ENCODE measurements at places on chromosomes 1 and 21.

DNA sequence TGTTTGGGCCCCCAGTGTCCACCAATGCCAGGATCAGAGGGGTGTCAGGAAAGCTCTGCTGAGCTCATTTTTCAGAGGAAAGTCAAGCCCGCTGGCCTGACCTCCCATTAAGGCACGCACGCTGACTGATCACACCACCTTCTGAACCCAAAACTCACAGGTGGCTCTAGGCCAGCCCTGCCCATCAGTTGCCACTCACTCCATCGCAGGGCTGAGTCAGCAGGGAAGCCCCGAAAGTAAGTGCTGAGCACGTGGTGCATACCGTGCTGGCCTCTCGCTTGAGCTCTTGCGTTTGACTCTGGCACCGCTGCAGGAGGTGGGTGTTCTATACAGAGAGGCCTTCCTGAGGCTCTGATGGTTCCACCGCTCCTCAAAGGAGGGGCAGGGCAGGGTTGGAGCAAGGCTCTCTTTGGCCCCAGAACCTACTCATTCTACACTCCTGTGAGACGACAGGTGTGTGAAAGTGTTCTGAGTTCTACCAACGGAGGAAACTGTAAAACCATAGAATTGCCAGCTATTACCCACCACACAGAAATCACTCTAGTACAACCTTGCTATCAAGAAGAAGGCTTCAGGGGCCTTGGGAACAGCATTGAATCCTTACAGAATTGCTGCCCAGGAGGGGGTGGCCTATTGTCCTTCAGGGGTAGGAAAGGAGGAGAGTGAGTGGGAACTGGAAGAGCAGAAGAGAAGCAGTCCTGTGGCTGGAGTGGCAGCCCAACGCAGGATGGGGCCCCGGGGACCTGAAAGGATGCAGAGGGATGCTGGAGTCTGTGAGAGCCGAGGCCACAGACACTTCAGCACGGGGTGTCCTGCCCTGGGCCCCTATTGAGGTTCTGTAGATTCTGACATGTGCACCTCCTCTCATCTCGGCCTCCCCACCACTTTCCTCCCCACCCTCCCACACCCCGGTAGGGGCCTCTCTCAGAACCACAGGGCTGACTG, 214.7 kb upstream of the EDN2 start:
- DNase-seq, result no peak

DNA sequence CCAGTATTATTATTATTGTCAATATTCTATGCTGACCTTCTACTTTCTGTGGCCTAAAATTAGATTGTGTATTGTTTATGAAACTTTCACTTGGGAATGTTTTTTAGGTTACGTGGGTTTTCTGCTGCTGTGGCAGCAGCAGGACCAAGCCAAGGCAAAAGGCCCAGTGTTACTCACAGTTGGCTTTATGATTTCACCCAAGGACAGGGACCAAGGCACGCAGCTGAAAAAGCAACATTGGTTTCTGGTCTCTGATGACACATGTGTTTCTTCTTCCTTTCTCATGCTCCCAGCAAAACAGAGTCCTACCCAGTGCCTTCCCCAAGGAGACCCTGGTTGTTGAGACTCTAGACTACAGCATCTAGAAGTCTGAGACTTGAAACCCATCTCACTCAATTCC, 413.7 kb downstream of the SETD4 start:
- no peak for DNase-seq

GRCh38 chr21:30044447-30045064, 104.8 kb upstream of the GRIK1 start:
- no peak for DNase-seq

- no peak for DNase-seq
Measured at GRCh38 chr1:78627321-78627720, 7.1 kb downstream of the IFI44L start.

DNA sequence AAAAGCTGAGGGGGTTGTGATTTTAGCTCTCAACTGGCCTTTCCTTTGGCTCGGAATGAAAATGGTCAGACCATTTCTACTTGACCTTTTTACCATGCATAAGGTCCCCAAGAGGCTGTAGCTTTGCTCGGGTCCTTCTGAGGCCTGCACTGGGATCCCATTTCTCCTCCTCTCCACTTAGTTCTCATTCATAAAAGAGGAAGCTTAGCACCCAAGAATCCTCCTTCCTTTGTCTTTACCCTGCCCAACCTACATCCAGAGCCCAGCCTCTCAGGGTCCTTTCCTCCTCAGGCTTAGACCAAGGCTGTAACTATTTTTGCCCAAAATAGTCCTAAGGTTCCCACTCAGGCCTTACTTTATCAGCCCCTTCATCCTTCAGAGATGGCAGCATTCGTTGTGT, 6.0 kb upstream of the SLC27A3 start:
- no peak for DNase-seq

DNA sequence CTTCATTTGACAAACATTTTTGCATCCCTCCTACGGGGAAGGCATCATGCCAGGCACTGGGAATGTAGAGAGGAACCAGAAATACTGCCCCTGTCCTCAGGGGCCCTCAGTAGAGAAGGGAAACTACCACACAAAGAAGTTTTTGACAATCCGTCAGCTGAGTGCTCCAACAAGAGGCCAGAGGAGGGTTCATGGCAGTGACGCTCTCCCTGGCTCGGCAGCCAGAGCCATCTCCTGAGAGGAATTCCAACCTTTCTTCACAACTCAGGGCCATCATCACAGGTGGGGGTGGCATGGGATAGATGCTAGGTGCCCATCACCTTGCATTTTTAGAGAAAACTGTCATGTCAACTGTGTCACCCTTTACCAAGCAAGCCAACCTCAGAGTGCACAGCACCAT, 154.1 kb downstream of the HIVEP3 start:
- DNase-seq, result no peak

DNA sequence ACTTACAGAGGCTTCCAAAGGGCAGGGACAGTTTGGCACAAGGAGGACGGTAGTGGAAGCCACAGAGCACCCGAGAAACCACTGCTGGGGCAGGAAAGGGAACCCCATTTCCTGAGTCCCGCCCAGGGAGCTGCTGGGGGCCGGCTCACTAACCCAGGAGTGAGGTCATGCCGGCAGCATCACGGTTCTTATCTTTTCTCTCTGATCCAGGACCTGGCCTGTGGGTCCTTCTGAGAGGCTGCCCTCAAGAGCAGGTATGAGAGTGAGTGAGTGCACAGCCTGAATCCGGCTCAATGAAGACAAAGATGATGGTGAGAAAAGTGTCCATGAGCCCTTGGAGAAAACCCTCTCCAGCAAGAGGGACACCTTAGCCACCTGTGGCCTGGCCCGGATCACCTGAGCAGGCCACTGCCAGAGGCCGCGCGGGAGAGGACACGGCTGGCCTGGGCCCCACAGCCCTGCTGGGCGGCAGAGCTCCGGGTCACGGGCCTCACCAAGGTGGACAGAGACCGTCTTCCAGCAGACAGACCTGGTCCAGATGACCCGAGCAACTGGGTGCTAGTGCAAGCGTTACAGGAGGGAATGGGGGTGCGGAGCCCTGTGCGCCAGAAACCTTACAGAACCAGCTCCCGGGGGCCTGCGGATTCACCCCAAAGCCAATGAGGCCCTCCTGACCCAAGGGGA, 94.9 kb downstream of the RIPK4 start:
- no peak for DNase-seq

GRCh38 chr1:186144505-186144904, 230.5 kb downstream of the TPR start:
- no peak for DNase-seq

DNA sequence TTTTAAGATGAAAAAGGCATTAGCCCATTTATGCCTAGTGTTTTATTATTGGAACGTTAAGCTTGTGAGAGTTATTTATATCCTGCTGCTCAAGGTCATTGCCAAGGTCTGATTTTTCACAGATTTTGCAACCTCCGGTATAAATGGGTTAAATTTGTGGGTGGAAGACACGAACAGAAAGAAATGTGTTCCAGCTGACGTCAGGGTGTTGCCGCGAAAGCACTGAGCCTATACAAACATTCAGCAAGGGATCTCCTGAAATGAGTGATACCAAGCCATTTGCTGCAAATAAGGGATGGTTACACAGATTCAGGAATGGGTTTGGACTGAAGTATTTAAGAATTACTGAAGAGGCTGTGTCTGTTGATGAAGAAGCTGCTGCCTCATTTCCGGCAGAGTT, 32.2 kb downstream of the TMED5 start:
- no peak for DNase-seq

DNA sequence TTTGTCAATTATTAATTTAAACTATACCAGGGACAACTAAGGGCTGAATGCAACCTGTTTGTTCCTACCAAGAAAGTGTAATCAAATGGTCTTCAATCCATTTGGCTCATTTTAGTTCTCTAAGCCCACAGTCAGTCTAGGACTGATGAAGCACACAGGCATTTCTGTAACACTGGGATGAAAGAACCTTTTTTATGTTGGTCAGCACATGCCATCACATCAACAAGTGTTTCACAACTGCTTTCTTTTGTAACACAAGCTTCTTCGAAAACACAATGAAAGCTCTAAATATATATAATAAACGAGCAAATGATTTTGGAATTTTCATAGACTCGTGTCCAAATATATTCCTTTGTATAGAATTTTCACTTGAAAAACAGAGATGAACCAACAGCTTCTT, 28.8 kb downstream of the HEATR1 start:
- no peak for DNase-seq

DNA sequence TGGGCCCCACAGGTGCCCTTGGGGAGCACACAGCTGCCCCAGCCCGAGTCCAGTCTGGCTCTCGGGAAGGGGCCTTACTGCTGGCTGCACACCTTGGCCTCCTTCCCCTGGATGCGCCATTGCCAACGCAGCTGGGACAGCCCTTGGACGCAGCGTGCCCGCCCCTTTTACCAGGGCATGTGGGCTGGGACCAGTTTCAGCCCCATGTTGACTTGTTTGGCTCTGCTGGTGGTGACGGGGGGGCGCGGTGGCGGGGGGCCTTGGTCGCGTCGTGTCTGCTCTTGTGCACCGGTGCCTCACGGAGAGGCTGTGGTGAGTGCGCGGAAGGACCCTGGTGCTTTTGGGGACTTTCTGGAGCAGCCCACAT, 19.6 kb downstream of the SKI start:
- no peak for DNase-seq

- DNase-seq, result no peak
Measured at GRCh38 chr1:74197255-74197654, 721 bp downstream of the LRRIQ3 start.

GRCh38 chr1:150009604-150010392, 728 bp downstream of the OTUD7B start:
- DNase-seq, result no peak

GRCh38 chr1:11474826-11475225, 4.1 kb upstream of the DISP3 start:
- DNase-seq, result no peak

- no peak for DNase-seq
Measured at GRCh38 chr1:89884718-89885596, 64.1 kb downstream of the LRRC8D start.

DNA sequence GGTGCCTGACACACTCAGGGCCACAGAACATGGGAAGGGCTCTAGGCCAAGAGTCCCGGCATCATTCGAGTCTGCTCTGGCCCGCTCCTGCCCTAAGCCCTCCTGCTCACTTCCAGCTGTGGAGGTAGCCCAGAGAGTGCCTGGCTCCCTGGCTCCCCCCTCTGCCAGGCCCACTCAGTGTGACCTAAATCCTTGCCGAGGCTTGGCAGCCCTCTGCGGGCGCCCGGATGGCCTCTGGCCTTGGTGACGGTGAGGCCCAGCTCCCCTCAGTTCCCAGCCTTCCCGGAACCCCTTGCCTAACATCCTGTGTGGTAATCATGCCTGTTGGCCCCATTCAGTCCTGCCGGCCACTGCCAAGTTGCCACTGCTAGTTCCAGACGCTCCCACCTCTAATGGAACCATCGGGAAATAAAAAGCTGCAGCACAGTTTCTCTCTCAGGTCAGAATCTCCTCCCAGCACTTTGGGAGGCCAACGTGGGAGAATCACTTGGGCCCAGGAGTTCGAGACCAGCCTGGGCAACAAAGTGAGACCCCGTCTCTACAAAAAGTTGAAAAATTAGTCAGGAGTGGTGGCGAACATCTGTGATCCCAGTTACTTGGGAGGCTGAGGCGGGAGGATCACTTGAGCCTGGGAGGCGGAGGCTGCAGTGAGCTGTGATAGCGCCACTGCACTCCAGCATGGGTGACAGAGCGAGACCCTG, 1.2 kb upstream of the H6PD start:
- no peak for DNase-seq

- DNase-seq, result no peak
Measured at GRCh38 chr1:4032571-4032970, 132.5 kb upstream of the C1orf174 start.

- peak; percentile 53 for DNase-seq
Measured at GRCh38 chr1:59143133-59143487, 153.8 kb upstream of the FGGY start.

DNA sequence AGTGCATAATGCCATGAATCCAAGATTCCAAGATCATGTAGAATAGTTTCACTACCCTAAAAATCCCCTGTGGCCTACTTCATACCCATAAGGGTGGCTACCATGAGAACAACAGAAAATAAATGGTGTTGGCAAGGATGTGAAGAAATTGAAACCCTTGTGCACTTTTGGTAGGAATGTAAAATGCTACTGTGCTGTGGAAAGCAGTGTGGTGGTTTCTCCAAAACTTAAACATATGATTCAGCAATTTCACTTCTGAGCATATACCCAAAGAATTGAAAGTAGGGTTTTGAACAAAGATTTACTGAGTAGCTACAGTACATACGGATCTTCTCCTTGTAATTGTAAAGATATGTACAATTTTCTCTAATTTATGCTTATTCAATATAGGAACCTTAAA, 16.0 kb downstream of the FNBP1L start:
- DNase-seq, result no peak

DNA sequence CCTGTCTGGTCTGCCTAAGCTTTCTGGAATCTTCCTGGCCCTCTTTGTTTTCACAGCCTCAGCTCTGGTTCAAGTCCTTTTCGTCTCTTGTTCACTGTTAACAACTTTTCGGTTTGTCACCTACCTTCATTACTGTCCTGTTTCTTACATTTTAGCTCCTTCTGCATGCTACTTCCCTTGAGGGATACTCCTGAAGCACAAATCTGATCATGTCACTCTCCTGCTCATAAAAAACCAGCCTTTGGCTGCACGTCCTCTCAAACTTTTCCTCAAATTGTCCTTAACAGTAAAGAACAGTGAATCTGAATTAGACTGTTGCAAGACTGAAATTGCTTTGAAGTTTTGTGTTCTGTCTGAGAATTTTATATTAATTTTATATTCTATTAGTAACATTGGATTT, 3.3 kb downstream of the RAVER2 start:
- DNase-seq, result no peak

DNA sequence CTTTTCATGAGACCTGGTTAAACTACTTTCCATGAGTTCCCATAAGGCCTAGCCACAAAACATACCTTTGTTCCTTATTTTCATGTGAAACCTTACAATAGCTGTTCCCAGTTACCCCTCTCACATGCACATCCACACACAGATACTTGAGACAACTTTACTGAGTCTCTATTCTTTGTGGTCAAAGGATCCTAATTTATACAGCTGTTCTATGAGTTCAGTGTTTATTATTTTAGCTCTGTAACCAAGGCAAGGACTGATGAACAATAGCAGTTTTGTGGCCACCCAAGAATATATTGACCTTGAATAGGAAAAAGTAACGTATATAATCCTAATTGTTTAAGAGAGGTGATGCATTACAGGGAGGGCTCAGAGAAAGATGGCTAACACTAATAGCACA, 160.5 kb upstream of the CACYBP start:
- DNase-seq, result no peak
